Motor neuron (in vitro differentiated cells): ENCODE measurements at places on chromosomes 3 and 15. TPM values are rescaled to one million over a fixed set of nuclear protein-coding genes. Genes with fewer than 3 reads are reported as not detected.

DNA sequence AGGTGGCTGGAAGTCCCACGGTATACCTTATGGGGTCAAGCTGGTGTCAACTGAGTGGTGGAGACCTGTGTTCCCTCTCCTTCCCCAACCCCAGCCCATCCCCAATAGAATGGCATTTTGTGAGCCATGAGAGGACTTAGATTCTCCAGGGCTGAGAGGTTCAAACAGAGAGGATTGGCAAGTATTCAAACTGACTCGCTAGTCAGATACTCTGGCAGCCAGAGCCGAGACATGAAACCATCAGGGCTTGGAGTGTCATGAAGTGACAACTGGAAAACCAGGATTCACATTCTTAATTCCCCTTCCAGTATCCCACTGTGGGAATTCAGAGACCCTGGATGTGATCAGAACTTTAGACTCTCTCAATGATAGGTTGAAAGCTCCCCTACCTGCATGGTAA is 159.4 kb upstream of the SNTN start:
- no peak for ATAC-seq

DNA sequence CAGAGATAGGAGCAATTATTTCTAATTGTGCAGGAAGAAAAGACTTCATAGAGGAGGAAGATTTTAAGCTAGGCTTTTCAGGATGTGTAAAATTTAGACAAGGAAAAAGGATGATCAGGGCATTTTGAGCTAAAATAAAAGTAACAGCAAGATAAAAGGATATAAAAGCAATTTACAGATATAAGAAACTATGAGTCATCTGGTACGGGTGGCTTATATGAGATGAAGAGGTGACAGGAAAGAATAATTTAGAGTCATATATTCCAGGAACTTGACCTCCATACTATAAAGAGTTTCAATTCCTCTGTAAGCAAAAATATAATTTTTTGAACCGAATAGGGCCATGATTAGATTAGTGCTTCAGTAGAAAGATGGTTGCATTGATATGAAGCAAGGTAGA is 273.7 kb downstream of the RBMS3 start:
- ATAC-seq: no peak

CTDSPL gene
- 31.9 and 49.8 TPM in 2 replicates for total RNA-seq

DNA sequence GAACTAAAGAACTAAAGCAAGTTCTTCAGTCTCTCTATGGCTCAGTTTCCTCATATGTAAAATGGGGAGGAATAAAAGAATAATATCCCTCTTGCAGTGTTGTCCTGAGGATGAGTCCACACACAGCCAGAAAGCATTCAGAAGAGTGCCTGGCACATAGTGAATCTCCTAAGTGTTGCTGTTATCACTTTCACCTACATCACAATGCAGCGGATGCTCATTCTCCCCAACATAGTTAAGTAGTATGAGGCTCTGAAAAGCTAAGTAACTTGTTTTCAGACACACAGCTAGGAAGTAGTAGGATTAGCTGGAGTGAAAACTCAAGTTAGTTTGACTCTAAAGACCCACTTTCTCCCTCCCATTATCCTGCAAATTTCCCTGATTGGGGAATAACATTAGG is 9.1 kb upstream of the USP3 start:
- ATAC-seq: no peak

DNA sequence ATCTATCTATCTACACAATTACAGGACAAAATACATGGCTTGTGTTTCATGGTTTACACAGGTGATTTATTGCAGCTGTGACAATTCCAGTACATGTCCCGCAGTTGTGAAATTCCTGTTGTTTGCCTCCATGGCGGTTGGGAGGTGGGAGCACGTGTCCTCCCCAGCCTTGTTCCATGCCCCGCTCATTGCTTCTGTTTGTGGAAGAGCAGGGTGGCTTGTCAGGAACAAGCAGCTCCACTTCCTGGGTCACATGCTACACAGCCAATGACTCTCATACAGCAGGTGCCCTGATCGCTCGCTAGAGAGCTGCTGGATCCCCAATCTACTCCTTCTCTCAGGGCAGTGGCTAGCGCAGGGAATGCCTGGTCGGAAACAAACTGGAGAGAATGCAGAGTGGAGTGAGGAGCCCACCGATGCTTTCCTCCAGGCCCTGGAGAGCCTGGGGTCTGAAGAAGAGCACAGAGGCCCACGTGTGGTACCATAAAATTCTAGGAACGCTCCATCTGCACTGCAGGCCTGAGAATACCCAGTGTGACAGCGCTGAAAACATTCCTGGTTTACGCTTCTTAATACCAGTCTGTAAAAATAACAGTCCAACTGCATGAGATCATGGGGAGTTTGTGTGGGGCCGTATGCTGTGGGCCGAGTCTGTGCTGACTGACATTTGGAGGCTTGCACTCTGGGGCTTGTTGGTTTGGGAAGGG is 270.6 kb upstream of the RGMA start:
- ATAC-seq: peak; percentile 68

DNA sequence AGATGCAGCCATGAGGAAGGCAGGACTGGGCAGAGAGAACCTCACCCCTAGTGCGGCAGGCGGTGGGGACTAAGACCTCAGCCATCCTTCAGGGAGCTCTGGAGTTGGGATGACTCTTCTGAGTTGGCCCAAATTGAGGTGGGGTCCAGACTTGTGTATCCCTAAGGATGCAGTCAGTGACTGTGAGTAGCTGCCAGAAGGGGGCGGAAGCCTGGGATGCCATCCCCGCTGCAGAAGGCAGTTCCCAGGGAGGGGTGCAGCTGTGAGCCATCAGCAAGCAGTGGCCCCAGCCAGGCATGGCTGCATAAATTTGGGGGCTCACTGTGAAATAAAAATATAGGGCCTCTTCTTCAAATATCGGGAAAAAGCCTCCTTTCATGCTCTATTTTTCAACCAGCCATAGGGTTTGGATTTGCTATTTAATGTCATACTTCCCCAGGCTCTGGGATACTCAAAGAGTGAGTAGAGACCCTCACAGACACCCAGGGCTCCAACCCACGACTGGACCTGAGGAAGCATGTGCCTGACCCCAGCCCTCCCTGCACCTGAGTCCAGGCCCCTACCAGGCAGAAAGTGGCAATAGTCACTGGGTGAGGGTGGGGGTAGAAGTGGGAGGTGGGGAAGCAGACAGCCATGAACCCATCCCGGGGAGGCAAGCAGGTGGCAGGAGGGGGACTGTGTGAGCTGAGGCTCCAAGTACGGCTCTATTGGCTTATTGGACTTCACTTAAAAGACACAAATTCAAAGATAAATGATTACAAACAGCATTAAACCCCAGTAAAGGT is 30.5 kb downstream of the GRK7 start:
- no peak for ATAC-seq

DNA sequence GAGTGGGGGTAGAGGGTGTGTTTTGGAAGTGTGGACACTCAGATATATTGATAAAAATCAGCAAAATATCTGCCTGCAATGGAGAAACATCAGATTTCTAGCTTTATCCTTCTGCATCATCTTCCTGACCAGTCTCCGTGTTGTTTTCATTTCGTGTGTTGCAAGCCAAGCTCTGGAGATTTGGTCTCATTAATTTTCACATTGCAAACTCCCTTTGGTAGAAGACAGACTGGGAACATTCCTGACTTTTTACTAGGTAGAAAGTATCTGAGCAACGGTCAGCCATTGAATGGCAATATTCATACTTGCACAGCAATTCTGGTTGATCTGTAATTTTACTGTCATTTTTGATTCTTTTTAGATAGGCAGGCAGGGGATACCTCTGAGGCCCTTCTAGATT is 30.4 kb downstream of the FSTL1 start:
- ATAC-seq: no peak

PIERCE2 gene
- total RNA-seq: 7.7 and 8.0 TPM in 2 replicates

ATP13A5 gene
- 0.36 TPM in 1 of 2 replicates, not detected in the other for total RNA-seq

GRCh38 chr3:133124511-133124910 is 86.3 kb downstream of the TMEM108 start:
- no peak for ATAC-seq

DNA sequence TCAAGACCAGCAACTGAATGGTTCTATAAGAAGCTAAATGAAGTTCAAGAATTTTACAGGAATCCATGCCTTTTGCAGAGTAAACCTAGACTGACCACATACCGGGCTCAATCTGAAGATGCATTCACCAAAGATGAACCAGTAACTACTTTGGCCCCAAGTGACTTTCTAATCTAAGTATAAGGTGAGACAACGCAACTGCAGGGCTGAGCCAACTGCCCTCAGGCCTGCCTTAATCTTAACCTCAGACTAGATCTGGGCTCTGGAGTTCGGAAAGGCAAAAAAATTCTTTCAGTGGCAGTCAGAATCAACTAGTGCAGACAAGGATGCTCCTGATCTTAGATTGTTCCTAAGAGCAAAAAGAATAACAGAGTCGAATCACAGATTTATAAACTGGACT is 48.3 kb downstream of the EXD1 start:
- ATAC-seq: no peak

GRCh38 chr15:52103217-52104207 is 9.1 kb downstream of the BCL2L10 start:
- peak; percentile 71 for ATAC-seq

LRRIQ4 gene
- 0.30 and 0.50 TPM in 2 replicates for total RNA-seq
